Left lung (tissue), 14 donors: ENCODE measurements at places on chromosomes 13 and 19. TPM values are rescaled to one million over a fixed set of nuclear protein-coding genes. Genes with fewer than 3 reads are reported as not detected.

- peak; percentile 17 for DNase-seq
Measured at GRCh38 chr13:100694722-100695508, 20.3 kb upstream of the TMTC4 start.

- DNase-seq = no peak
Measured at GRCh38 chr19:30360376-30361106, 11.6 kb upstream of the ZNF536 start.

DNA sequence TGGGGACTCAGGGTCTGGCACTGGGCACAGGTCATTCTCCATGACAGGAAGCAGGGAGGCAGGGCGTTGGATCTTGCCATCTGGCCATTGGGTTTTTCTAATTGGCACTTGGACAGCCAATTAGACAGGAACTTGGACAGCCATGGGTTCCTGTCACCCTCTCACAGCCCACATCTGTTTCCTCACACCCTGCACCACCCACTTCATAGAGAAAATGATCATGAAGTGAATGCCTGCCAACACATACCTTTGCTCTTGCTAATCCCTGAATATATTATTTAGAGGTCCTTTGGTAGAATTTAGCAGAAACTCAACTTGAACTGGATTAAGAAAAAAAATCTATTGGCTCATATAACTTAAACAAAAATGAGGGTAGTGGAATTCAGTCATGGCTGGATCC is 4.9 kb upstream of the OLFM2 start:
- no peak for DNase-seq

GRCh38 chr13:51673165-51673564 is 88.9 kb downstream of the WDFY2 start:
- DNase-seq = no peak

DNA sequence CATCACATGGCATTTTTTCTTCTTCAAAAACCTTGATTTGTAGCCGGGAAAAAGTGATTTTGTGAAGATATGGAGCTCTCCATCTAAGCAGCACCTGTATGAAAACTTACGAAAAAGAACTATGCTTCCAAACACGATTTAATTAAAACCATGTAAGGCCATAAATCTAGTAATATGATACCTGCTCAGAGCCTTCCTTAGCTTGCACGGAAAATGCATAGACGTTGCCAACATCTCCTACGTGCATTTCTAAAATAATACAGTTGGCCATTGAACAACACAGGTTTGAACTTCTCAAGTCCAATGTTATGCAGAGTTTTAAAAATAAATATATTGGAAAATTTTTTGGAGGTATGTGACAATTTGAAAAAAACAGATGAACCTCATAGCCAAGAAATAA is 59.1 kb upstream of the RNF113B start:
- DNase-seq = no peak

Gene WDR88
- polyA plus RNA-seq = 1.6 TPM

Gene MAP4K1
- 3.6 TPM for polyA plus RNA-seq

Gene LILRB1
- 2.6 TPM for polyA plus RNA-seq
